ENCODE measurements at places on chromosomes 13 and 19.

DNA sequence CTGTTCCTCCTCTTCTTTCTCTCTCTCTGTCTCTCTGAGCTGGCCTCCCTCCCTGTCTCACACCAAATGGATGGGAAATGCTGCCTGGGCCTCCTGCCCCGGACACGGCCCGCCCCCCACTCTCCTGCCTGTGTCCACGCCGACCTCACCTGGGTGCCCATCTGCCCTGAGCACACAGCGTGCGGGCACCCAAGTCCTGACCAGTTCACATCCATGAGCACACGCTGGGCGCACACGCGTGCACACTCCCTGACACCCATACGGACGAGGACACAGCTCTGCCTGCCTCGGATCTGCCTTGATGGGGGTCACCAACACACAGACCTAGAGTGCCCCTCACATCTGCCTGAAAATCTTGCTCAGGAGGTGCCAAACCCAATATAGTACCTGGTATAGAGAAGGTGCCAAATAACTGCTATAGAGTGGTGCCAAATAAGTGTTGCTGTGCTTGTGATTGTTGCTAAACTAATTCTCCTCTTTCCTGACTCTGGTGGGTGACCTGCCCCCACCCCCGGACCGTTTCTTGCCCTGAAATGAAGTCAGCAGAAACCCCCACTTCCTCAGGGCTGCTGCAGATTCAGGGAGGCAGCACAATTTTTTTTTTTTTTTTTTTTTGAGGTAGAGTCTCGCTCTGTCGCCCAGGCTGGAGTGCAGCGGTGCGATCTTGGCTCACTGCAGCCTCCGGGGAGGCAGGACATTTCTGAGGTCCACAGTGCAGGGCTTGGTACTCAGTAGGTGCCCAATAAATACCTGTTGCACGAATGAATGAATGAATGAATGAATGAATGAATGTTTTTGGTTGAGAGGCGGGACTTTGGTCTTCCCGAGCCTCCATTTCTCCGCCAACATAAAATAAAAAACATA, 4.6 kb downstream of the NFIC start:
- no peak for DNase-seq

DNA sequence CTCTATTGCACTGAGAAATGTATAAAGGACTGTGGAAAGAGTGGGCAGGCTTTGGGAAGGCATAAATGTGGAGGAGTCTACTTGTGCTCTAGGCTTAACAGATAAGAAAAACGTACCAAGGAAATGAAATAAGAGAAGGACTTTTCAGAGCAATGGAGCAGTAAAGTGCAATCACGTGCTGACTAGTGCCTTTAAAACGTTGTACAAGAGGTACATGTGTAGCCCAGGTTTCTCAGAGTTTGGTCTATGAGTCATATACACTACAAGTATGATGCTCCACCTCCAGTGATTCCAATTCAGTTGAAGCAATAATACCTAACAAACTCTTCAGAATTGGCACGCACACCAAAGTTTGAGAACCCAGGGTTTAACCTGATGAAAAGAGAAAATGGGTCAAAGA, 13.4 kb upstream of the FNDC3A start:
- no peak for DNase-seq

DNA sequence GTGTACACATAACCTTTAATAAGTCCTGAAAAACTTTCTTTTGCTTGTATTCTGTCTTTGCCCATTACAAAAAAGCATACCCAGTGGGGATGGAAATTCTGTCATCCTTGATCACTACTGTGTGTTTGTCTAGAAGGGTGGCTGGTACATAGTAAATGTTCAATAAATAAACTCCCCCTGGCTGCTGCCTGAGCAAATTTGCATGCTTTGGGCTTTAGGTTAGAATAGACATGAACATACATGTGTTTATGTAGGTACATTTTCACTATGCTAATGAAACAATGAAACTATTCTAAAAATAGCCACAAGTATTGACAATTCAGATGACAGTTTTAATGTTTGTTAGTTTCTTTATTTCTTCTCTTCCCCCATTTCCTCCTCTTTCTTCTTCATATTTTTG, 36.1 kb downstream of the TNFSF13B start:
- DNase-seq, result no peak

DNA sequence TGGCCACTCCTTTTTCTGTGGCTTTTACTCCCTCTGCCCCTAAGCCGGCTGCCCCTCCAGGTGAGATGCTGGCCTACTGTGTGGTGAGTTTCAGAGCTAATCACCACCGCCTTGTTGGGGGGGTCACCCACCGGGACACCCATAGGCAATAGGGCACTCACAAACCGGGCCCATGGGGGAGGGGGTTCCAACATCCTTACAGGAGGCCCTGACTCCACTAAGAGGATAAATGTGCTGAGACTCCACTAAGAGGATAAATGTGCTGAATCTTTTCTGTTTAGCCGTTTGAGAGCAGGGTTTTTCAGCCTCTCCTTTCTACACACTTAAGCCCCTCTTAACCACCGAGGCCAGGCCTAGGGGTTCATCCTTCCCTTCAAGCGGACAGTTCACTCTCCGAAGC, 73.7 kb downstream of the SLC15A1 start:
- DNase-seq, result no peak

DNA sequence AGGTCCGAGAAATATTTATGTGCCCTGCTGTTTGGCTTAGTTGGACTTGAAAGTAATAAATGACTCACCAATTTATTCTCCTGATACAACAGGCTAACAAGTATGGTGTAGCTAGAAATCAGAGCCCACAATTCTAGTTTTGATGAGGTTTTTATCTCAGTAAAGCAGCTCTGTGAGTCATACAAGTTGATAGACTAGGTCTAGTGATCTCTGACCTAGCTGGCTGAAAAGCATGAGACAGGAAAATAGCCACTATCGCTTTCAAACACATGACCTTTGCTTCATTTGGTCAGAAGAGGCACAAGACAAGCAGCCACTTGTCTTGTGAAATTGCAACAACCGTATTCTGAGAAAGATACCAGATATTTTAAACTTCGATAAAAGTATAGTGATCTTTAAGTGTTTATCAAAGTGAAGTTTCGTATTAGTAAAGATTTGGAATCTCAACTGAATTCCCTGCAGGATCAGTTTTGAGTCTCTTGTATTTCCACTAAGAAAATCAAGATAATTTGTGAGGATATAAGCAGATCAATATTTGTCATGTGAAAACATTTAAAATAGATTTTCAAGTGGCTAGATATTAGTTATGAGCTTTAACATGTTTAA, 126.7 kb downstream of the MAB21L1 start:
- no peak for DNase-seq

- no peak for DNase-seq
Measured at GRCh38 chr13:90375851-90376250, 971.6 kb upstream of the MIR17HG start.

- no peak for DNase-seq
Measured at GRCh38 chr19:42635233-42635539, 40.5 kb upstream of the CEACAM8 start.

DNA sequence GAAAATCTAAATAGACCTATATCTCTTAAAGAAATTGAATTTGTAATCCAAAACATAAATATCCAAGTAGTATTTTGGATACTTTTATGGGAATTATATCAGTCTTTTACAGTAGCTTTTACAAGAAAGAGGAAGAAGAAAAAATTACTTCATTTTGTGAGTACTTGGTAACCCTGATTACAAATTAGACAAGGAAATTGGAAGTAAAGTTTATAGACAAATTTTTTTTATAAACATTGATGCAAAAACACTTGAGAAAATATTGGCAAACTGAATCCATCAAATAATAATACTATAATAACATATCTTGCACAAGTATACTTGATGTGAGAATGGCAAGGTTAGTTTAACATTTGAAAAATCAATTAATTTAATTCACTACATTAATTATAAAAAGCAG, 954.1 kb upstream of the MIR17HG start:
- DNase-seq, result no peak

- no peak for DNase-seq
Measured at GRCh38 chr19:29636553-29637360, 28.5 kb upstream of the PLEKHF1 start.

DNA sequence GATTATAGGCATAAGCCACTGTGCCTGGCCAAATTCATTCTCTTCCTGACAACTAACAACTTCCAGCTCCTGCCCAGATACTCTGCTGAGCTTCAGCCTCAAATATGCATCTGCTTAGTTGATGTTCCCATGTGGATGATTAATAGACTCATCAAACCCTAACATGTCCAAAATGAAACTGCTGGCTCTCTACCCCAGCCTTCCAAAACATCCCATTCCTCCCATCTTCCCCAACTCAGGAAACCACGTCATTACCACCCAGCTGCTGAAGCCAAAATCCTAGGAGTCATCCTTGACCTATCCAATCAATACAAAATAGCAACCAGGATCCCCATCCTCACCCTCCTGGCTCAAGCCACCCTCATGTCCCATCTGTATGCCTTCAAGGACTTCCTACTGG, 20.9 kb downstream of the POU2F2 start:
- DNase-seq, result no peak

DNA sequence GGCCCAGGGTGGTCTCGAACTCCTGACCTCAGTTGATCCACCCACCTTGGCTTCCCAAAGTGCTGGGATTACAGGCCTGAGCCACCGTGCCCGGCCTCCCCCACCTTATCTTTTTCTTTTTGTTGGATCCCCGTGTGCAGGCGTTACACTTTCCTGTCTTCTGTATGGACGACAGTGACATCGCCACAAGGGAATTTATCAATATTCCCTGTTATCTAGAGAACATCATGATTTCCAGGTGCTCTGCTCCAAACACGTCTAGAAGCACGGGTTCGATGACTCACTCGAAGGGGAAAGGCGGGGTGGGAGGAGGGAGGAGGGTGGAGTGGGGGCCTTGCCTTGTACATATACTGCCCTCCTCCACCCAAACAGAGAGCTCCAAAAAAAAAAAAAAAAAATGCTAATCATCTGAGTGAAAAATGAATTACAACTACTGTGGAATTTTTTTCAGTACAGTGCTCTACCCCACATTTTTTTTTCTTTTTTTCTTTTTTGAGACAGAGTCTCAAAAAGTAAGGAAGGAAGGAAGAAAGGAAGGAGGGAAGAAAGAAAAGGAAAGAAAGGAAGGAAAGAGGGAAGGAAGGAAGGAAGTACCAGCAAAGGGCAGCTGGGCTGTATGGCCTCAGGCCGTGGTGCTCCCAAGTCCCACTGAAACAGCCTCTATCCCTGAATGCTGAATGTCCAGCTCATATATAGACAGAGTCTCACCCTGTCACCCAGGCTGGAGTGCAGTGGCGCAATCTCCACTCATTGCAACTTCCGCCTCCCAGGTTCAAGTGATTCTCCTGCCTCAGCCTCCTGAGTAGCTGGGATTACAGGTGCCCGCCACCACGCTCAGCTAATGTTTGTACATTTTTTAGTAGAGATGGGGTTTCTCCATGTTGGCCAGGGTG, 36.8 kb downstream of the INSR start:
- no peak for DNase-seq

DNA sequence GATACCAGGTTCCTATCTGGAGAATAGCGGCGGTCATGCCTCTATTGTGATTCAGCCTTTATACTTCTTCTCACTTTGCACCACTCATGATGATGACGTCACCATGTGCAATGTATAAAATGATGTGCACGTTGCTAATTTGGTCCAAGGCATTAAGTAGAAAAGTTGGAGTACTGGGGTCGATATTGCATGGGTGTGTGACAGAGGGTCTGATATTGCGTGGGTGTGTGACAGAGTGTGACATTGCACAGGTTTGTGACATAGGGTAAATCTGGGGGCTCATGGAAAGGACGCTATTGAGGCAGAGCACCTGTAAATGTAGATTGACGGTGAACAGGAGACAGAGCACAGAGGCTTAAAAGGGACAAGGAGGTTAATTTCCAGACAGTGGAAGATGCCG, 4.5 kb upstream of the VN1R4 start:
- DNase-seq, result no peak
